ENCODE measurements at places on chromosomes 6 and 20.

GRCh38 chr6:89413006-89413400 lies 930 bp upstream of the RRAGD start:
- no peak for DNase-seq

GRCh38 chr6:79712144-79712543 lies 81.0 kb downstream of the SH3BGRL2 start:
- no peak for DNase-seq

DNA sequence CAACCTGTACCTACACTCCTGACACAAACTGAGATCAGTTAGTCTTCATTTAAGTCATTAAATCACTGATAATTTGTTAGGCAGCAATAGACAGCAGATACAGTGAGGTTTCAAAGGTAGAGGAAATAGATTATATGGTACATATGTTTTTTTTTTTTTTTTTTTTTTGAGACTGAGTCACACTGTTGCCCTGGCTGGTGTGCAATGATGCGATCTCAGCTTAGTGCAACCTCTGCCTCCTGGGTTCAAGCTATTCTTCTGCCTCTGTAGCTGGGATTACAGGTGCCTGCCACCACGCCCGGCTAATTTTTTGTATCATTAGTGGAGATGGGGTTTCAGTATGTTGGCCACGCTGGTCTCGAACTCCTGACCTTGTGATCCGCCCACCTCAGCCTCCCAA lies 38.2 kb upstream of the KIF13A start:
- DNase-seq, result no peak

GRCh38 chr6:74768120-74768519 lies 437.7 kb downstream of the COL12A1 start:
- DNase-seq, result no peak

- DNase-seq, result no peak
Observed at GRCh38 chr20:64036346-64037198, 590 bp downstream of the C20orf204 start.

All from mesothelial cell of epicardium (in vitro differentiated cells).